RPMI8226 (cell line): ENCODE measurements at places on chromosomes 4 and X.

GRCh38 chr4:2814627-2815270, 21.9 kb downstream of the SH3BP2 start:
- no peak for DNase-seq

- no peak for DNase-seq
Observed at GRCh38 chr4:3473996-3474765, 11.1 kb downstream of the DOK7 start.

- DNase-seq, result no peak
Observed at GRCh38 chr4:17218786-17219185, 293.1 kb downstream of the QDPR start.

GRCh38 chr4:109994415-109994827, 81.7 kb downstream of the EGF start:
- DNase-seq, result peak; percentile 4

- no peak for DNase-seq
Observed at GRCh38 chrX:11259437-11259836, 33.8 kb upstream of the AMELX start.

GRCh38 chr4:147581606-147582350, 35.4 kb upstream of the TMEM184C start:
- no peak for DNase-seq

- DNase-seq, result no peak
Observed at GRCh38 chr4:180054291-180054690, 2188.9 kb upstream of the TENM3 start.

GRCh38 chr4:116829187-116829586, 256.2 kb downstream of the TRAM1L1 start:
- DNase-seq, result no peak

DNA sequence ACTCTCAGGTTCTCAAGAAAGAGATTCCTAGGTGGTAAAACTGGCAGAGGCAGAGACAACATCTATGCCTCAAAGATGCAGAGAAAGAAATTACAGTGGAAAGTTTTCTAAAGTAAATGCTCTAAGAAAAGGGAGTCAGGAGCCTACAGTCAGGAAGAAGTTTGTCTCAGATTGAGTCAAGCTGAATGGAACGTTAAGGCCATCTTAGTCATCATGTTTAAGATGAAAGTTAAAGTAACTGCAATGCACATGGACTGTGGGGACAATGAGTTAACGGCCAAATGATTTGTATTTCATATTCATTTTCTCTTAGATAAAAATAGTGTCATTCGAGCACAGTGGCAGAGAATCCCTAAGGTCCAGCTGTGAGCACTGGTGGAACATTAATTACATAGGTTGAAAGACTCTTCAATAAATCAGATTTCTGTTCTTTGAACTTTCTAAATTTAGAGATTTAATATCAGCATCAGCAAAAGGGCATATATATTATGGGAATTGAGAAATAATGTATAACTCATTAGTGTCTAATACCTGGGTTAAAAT, 384.6 kb downstream of the DTHD1 start:
- no peak for DNase-seq

GRCh38 chr4:176794651-176795050, 1.9 kb upstream of the VEGFC start:
- no peak for DNase-seq

DNA sequence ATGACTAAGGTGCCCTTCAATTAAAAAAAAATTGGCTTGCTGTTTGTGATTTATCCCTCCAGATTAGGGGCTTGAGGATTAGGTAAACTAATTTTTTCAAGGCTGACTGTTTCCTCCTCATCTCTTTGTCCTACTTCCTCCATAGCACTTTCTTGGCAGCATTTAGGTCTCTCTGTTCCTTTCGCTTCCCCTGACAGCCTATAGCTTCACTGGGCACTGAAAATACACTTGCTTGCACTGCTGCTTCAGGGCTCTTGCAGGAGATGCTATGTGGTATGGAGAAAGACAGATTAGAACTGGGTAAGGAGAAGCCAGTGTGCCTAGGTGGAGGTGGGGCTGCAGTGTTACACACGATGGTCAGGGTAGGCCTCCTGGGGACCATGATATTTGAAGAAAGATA, 112.3 kb upstream of the SFRP2 start:
- peak; percentile 8 for DNase-seq

DNA sequence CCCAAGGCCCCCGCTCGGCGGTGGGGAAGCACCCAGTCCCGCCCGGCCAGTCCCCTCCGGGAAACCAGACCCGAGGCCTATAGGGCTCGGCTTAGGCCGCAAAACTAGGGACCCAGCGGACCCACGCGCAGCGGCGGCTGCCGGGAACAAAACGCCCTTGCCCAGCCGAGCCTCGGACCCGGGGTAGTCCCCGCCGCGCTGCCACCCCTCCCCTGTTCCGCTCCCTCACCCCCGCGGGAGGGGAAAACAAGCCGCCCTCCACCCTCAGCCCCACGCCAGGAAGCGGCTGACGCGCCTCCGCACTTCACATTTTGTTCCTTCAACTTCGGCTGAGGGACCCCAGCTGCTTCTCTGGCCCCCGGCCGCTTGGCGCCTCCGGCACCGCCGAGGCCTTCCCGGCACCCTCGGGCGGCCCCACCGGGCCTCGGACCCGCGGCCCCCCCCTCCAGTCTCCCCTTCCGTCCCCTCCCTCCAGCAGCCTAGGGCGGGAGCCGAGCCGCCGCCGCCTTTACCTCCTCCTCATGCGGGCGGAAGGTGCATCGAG, 694 bp downstream of the PDS5A start:
- DNase-seq, result peak; percentile 34

DNA sequence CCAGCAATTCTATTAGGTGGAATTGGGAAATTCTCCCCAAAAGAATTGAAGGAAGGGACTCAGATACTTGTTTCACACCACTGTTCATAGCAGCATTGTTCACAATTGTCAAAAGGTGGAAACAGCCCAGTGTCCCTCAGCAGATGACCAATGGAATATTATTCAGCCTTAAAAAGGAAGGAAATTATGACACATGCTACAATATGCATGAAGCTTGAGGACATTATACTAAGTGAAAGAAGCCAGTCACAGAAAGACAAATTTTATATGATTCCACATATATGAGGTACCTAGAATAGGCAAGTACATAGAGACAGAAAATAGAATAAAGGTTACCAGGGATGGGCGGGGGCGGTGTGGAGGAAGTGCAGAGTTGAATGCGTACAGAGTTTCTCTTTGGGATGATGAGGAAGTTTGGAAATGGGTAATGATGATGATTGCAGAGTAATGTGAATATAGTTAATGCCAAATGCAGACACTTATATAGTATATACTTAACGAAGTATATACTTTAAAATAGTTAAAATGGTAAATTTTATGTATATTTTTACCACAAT, 29.6 kb downstream of the DOCK11 start:
- no peak for DNase-seq

GRCh38 chr4:130043732-130044160, 947.8 kb downstream of the C4orf33 start:
- DNase-seq, result no peak

DNA sequence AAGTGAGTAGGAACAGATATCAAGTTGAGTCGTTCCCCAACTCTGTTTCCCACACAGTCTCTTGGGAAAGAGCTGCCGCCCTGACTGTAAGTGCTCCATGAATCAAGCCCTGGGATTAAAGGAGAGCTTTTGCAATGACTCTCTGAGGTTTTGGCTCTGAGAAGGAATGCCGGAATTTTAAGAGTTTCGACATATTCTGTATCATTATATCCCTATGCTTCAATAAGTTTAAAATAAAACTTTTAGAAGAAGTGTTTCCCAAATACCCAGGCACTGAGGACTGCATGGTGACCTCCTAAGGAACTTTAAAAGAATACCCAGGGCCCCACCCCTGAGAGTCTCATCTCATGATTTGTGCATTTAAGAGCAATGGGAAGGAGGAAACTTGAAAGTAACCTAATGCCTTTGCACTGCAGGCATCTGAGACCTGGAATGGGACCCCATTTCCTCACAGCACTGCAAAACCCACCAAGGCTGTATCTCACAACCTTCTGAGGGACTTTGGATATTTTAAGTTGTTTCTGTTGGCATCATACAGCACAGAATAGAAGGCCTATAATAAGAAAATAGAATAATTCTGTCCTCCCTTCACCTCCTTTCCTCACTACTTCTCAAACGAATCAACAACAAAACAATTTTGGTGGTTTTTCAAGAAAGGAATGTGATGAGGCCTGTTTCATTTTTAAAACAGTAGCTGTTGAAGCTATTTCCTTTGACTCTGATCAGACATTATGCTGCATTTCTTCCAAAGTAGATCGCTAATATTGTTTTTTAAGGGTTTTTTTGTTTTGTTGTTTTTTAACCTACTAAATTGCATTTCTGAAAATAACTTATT, 121.2 kb downstream of the GASK1B start:
- DNase-seq, result no peak

DNA sequence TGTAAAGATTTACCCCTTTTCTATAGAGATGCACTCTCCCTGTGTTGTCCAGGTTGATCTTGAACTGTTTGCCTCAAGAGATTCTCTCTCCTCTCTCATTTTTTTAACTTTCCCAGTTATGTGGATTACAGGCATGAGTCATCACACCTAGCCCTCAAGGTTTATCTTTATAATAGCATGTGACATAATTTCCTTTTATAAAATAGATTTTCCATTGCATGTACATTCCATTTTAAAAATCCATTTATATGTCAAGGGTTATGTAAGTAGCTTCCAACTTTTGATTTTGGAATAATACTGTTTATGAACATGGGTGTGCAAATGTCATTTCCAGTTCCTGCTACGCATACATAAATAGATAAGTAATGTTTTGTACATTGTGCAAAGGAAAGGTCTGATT, 20.6 kb downstream of the ZNF721 start:
- DNase-seq, result no peak

- no peak for DNase-seq
Observed at GRCh38 chrX:74104356-74105015, 199.5 kb upstream of the ZCCHC13 start.

GRCh38 chr4:153787575-153787974, 1.3 kb downstream of the SFRP2 start:
- no peak for DNase-seq

DNA sequence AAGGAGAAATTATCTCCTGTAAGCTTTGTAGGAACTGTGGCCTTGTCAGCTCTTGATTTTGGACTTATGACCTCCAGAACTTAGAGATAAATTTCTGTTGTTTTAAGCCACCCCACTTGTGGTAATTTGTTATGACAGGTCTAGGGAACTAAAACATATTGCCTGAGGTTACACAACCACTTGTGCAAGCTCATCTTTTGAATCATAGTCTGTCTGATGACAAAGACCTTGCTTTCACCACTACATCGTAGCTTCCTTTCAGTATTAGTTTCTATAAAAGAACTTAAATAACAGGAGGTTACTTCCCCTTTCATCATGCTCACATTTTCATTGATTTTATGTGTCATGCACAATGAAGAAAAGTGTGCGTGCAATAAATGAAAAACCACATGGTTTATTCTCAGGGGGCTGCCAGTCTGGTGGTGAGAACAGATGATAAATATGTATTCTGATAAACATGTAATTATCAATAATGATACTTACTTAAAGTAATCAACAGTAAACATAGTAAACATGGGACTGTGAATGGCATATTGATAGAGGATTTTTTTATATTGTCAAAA, 690.0 kb upstream of the HS3ST1 start:
- DNase-seq, result no peak

DNA sequence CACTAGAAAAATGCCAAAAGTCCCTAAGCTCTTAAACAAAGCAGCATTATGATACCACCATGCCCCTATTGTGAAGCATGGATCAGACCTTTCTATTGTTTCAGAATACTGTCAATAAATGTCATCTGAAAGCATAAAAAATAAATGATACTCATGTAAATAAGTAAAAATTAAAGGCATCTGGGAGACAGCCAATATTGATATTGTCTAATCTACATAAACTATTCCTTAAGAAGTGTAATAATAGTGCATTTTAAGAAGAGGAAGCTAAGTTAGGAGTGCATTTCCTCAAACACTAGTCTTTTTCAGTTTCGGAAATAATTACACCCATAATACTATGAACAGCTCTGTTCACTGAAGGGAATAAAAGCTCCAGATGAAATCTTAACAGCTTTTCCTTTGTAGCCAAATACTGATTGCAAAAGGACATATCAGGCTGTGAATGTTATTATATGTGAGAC, 181.6 kb downstream of the SPOCK3 start:
- no peak for DNase-seq

DNA sequence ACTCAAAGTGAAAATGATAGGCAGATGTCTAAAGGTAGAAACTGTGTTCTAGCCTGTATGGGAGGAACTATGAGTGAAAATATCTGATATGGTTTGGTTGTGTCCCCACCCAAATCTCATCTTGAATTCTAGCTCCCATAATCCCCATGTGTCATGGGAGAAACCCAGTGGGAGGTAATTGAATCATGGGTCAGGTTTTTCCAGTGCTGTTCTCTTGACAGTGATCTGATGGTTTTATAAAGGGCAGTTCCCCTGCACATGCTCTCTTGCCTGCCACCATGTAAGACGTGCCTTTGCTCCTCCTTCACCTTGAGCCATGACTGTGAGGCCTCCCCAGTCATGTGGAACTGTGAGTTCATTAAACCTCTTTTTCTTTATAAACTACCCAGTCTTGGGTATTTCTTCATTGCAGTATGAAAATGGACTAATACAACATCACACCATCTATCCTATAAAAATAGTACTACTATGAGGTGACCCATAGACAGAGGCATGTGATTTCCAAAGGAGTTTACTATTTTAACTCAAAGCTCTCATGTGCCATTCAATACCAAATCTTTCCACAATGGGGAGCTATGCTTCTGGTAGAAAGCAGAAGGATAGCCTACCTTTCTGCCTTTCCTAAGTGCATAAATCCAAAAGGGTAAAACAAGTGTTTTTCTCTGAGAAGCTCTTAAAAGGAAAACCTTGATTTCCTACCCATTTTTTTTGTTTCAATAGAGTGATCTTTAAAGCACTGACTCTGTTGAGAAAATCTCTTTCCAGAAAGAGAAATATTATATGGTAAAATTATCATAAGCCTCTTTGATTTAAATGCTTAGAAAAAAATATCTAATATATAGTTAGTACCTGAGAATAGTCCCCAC, 38.8 kb downstream of the SEC31A start:
- DNase-seq, result peak; percentile 7

GRCh38 chrX:57289089-57289488, 2.6 kb downstream of the FAAH2 start:
- DNase-seq, result no peak

- no peak for DNase-seq
Observed at GRCh38 chrX:46218373-46218772, 326.8 kb downstream of the ZNF674 start.

- no peak for DNase-seq
Observed at GRCh38 chr4:48954314-48954713, 31.8 kb upstream of the CWH43 start.
